ENCODE measurements at places on chromosomes 11 and 22. TPM values are rescaled to one million over a fixed set of nuclear protein-coding genes. Genes with fewer than 3 reads are reported as not detected.

DNA sequence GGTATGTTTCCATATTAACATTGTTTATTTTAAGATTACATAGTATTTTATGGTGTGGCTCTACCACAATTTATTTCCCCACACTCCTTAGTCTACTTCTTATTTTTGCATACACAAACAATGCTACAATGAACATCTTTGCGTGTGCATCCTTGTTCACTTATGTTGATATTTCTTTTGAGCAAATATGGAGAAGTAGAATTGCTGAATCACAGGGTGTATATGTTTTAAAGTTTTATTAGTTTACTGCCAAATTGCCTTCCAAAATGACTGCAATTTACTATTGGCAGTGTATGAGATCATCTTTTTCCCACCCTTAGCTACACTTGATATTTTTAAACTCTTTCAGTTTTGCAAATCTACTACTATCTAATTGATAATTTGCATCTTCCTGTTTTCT is 38.7 kb upstream of the FAR1 start:
- DNase-seq = no peak

DNA sequence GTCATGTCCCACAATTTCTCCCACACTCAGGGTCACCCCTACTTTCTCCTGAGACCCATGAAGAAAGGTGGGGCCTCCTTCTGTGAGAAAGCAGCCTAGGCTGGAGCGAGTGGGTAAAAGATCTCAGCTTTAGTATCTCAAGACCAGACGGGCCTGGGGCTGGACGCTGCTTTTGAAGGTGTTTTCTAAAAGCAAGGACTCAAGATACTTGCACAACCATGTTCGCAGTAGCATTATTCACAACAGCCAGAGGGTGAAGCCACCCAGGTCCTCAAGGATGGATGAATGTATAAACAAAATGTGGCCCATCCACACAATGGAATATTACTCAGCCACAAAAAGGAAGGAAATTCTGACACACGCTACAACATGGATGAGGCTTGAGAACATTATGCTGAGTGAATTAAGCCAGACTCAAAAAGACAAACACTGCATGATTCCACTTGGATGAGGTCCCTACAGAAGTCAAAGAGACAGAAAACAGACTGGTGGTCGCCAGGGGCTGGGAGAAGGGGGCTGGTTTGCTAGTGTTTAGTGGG is 10.6 kb downstream of the SHANK2 start:
- DNase-seq = no peak

DNA sequence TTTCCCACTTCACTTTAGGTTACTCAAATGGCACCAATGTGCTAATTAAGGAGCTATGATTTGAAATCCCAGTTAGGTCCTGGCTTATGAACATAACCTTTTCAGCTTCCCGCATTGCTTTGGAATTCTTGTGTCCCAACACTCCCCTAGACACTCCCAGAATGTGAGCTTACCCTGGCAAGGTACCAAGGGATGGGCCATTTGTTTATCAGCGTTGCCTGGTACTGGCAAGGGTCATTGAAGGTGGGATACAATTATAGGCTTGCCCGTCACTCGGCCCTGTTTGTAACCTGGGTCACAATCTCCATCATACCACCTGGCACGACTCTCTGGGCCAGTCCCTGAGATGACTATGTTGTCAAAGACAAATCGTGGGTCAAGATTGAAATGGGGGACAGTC is 5.4 kb downstream of the CSRP3 start:
- no peak for DNase-seq

DNA sequence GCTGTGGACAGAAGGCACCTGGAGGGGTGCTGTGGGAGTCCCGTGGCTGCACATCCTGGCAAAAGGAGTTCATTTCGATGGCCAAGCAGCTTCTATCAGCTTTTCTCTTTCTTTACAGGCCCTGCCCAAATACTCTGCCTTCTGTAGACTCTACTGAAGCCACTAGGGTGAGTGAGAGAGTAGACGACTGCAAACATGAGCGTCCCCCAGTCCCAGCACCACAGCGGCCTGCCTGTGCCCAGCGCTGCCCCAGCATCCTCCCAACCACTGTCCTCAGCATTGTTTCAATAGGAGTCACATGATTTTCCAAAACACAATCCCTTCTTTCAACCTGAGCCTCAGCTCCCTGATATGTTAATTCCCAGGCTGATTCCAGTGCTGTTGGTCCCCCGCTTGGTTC is 110.0 kb downstream of the KIRREL3 start:
- DNase-seq = no peak

DNA sequence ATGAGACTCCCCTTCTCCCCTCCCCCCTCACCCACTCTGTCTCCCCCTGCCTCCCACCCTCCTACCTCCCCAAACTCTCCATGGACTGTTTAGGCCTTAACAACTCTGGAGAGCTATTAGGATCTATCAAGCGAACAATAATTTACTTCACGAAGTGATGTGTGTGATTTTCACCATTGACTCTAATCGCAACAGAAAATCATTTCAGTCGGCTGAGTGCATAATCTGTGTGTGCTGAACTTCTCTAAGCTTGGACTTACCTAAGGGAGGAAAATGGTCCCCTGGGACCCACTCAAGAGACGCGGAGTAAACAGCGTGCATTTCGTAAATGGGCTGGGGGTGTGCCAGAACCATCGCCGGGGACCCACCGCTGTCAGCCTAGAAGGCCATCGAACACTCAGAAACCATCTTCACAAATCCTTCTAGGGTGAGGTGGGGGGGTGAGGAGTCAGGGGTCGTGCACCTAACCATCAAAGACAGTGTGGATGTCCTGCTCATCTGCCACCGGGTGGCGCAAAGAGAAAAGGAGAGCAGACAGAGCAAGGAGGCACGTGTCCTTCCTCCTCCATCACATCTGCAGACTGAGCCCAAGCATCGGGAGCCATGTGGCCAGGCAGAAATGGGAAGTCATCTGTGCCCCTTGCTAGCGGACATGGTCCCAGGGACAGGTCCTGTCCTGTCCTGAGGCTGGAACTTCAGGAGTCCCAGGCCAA is 62.1 kb upstream of the NUP50 start:
- DNase-seq = peak; percentile 30

DNA sequence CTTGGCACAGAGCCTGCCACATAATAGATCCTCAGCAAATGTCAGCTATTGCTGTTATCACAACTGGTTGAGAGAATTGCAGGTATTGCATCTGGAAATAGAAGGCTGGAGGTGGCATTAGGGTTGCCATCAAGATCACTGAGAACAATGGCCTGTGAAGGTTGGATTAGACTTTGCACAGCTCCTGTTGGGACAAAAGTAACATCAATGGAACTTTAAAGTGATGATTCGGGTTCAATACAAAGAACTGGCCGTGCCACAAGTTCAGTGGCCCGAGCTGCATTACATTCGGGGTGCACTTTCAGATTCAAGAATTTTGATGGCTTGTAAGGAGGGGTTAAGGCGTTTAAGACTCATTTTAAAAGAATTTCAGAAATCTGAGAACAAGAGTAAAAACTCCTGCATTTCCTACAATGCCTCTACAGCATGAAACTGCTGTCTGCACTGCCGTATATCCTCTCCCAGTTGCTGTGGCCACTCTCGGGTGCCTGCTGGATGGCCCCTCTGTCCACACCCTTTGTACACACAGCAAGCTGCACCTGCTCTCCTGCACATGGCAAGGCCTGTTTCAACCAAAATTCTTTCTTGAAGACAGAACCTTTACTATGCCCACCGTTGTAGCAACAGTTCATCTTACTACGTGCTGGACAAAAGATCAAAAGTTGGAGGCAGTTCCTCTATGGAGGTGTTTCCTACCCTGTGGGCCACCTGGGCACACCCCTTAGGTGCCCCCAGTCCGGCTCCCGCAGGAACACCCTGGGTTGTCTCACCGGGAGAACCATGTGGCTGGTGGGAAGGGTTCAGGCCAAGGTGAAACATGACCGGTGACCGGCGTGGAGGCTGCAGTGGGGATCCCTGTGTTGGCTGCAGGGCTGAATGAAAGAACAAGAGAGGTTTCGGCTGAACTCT is 17.5 kb upstream of the SHANK2 start:
- DNase-seq = no peak

- DNase-seq = peak; percentile 82
Measured at GRCh38 chr11:104136861-104137260, 27.1 kb downstream of the PDGFD start.

GRCh38 chr11:41289408-41289807 is 170.0 kb downstream of the LRRC4C start:
- no peak for DNase-seq

- no peak for DNase-seq
Measured at GRCh38 chr11:125378083-125378482, 118.0 kb downstream of the FEZ1 start.

DNA sequence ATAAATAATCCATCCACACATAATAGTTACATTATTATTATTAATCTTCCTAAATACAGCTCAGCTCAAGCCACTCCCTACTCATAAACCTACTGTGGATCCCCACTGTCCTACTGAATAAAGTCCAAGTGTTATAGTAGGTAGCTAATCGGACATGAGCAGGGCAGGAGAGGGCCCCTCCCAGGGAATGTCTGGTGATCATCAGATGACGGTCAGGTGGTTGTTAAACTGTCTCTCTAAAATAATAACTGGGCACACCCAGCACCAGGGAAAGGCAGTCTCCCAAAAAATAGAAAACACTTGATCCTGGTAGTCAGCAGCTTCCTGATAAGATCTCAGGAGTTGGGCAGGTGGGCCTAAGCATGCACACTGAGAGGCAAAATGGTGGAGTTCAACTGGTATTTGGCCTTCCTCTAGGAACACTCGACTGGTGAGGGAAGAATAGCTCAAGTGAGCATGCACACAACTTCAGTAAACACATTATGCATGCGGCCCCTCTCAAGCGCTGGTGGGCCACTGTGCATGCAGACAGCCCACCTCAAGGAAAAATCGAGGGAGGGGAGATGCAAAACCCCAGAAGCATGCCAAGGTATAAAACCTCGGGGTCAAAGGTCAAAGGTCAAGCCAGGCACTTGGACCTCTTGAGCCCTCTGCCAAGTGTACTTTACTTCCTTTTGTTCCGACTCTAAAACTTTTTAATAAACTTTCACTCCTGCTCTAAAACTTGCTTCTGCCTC is 65.0 kb downstream of the LRRC32 start:
- no peak for DNase-seq

DNA sequence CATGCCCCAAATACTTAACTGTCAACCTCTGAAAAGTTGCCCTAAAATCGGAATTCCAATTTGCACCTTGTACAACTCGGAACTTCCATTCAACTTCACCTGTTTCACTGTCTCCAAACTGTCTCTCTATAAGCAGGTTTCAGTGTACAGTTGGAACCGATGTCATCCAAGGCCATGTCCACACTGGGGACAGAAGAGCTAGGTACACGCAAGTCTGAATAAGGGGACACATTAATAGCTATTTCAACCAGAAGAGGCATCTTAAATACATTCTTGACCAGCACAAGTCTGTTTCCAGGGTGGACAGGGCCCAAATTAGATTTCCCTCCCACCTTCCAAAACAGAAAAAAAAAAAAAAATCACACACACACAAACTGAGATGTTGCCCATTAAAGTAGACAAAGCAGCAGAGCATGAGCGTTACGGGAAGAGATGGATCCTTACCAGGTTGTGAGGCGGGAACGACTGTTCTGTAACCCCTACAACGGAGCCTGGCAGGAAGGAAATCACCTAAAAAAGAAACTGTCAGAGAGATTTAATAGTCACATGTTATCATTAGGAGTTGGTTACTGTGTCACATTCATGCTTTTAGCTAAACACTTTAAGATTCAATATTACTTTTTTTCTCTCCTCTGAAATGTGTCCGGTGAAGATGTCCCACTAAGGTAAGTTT is 1.7 kb downstream of the CREBZF start:
- DNase-seq = peak; percentile 22

ASCC2 gene
- total RNA-seq = 60.4 TPM

ZNF280B gene
- 3.1 TPM for total RNA-seq

POU2AF2 gene
- total RNA-seq = not detected

LARGE1 gene
- total RNA-seq = 4.4 TPM

OR56A1 gene
- total RNA-seq = not detected

ACRV1 gene
- total RNA-seq = not detected
